HTR-8/SVneo (cell line): ENCODE measurements at places on chromosomes 7 and 10.

DNA sequence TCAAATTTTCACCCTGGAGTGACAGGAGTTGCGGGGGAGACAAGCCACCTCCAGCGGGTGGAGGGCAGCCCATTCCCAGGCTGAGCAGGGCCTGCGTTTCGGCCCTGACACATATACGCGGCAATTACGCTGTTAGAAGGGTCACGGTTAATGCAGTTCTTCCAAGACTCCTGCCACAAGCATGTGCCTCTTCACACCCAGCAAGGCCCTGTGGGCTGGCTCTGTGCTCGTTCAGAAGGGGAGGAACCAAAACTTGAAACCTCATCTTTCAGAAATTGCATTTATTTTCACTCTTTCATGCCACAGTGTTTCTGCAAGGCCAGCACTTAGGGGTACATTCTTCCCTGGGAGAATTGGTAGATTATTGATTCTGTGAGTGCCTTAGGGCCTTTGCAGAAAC is 24.7 kb downstream of the LRMDA start:
- no peak for DNase-seq

DNA sequence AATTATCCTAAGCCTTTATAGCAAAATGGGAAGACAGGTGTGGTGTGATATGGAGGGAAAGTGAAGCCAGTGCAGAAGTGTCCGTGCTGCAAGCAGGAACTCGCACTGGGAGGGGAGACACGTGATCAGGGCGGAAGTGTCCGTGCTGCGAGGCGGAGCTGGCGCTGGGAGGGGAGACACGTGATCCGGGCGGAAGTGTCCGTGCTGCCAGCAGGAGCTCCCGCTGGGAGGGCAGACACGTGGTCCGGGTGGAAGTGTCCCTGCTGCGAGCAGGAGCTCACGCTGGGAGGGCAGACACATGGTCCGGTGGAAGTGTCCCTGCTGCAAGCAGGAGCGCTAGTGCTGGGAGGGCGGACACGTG is 40.5 kb upstream of the PRKAR1B start:
- DNase-seq, result no peak

- DNase-seq, result no peak
These were observed 18.2 kb downstream of the GPR146 start for GRCh38 chr7:1062296-1063294.

DNA sequence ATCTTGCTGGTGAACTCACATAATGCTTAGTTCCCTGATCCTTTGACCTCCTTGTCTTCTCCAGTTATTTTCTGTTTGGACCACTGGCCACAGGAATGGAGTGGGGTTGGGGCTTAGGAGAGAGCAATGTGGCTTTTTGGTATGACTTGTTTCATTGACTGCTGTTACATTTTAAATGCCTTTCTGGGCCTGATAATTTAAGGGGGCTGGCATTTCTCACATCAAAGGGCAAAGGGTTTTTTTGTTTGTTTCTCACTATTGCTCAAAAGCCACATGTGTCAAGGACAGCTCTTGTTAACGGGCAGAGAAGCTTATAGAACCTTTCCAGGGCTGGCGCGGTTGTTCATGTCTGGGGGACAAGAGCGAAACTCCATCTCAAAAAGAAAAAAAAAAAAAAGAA is 161.2 kb upstream of the TNRC18 start:
- DNase-seq, result no peak

GRCh38 chr7:142853739-142854371 is 1.0 kb upstream of the EPHB6 start:
- peak; percentile 63 for DNase-seq
